NCI-H2081 (cell line): ENCODE measurements at places on chromosomes 1 and 21.

- no peak for DNase-seq
These were observed 60.6 kb upstream of the LMO4 start for GRCh38 chr1:87268111-87268510.

DNA sequence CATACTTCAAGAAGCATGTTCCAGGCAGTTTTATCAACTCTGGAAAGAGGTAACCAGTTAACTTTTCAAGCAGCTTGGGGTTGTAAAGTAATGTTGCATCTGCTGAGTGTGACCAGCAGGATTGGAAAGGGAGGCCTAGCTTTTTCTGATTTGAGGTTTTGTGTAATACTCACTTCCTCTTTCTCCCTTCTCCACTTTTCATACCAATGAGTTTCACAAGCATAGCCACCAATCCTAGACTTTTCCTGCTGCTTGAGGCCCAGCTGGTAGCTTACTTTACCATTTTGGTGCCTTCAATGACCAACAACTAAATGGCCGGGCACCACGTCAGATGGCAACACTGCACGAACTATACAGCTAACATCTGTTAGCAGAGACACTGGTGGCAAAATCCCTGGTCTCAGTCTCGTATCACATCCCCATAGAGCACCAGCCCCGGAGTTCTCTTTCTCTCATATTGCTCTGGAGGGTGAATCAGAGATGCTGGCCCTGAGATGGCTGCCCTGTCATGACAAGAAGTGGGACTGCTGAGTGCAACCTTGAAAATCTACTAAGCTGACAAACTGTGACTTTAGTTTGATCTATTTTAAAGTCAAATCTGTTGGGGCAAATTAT, 14.8 kb upstream of the GPR88 start:
- DNase-seq: no peak

GRCh38 chr1:64005801-64006200, 197.6 kb upstream of the UBE2U start:
- DNase-seq: no peak

GRCh38 chr1:55155522-55155921, 59.6 kb downstream of the USP24 start:
- peak; percentile 53 for DNase-seq
